Epithelial cell of alveolus of lung (primary cell): ENCODE measurements at places on chromosomes 6 and 20. TPM values are rescaled to one million over a fixed set of nuclear protein-coding genes. Genes with fewer than 3 reads are reported as not detected.

DLGAP4 gene
- 30.4 and 39.9 TPM in 2 replicates for total RNA-seq

LY6G6C gene
- total RNA-seq = not detected in 2 replicates

FABP7 gene
- 0.16 TPM in 1 of 2 replicates, not detected in the other for total RNA-seq

MYH7B gene
- total RNA-seq = not detected in 2 replicates

COX7A2 gene
- 352 and 422 TPM in 2 replicates for total RNA-seq

FRMD1 gene
- total RNA-seq = not detected in 2 replicates

TSHZ2 gene
- 1.0 and 13.6 TPM in 2 replicates for total RNA-seq

EPHA7 gene
- 1.2 and 1.4 TPM in 2 replicates for total RNA-seq

PPIL6 gene
- total RNA-seq = 0.88 and 1.6 TPM in 2 replicates

PPP1R3G gene
- 0.65 and 0.96 TPM in 2 replicates for total RNA-seq

CGA gene
- total RNA-seq = not detected in 2 replicates

NRN1 gene
- 0.13 TPM in 1 of 2 replicates, not detected in the other for total RNA-seq

R3HDML gene
- not detected in 2 replicates for total RNA-seq

DLK2 gene
- 1.0 and 1.8 TPM in 2 replicates for total RNA-seq

HDGFL1 gene
- total RNA-seq = not detected in 2 replicates

TASP1 gene
- 3.7 and 4.5 TPM in 2 replicates for total RNA-seq

C6orf52 gene
- total RNA-seq = 3.9 TPM in 1 of 2 replicates, not detected in the other

PET117 gene
- total RNA-seq = 10.8 and 12.4 TPM in 2 replicates
